Activated CD4-positive, alpha-beta T cell treated with anti-CD3 and anti-CD28 coated beads, Interleukin-2, amount 10 ng/mL, durations not matched to agents 7 days and 5 days (primary cell): ENCODE measurements at places on chromosomes 3 and 15.

DNA sequence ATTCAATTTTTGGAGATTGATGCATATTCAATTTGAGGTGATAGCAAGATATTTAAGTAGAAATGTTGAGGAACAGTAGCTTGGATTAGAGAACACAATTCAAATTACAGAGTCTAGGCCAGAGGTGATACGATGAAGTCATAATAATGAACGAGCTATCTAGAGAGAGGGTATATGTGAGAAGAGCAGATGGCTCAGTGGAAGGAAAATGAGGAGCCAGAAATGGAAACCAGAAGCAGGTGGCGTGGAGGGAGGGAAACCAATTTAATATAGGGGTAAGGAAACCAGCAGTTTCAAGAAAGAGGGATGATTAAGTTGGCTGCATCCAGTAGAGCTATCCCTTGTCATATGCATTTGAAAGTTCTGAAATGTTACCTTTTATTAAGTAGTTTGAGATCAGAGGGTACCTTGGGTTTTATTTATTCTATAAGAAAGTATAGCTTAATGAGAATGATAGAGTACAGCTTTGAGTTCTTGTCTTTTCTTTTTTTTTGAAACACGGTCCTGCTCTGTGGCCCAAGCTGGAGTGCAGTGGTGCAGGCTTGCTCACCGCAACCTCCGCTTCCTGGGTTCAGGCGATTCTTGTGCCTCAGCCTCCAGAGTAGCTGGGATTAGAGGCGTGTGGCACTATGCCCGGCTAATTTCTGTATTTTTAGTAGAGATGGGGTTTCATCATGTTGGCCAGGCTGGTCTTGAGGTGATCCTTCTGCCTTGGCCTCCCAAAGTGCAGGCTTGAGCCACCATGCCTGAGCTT is 22.1 kb downstream of the NCK1 start:
- no peak for DNase-seq

DNA sequence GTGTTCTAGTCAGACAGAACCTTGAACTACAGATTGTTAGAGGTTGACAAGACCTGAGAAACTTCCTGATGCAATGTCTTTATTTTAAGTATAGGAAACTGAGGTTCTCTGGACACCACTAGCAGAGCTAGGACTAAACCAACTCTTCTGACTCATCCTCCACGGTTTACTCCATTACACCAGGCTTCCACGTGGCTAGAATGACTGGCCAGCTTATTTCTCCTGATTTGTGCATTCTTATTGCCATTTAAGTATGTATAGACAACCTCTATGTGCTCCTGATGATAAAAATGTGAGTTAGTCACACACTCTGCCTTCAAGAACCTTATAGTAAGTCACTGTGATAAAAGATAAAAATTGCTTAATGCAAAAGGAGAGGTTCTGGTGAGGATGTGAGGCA is 182.7 kb downstream of the MEX3B start:
- DNase-seq: no peak

DNA sequence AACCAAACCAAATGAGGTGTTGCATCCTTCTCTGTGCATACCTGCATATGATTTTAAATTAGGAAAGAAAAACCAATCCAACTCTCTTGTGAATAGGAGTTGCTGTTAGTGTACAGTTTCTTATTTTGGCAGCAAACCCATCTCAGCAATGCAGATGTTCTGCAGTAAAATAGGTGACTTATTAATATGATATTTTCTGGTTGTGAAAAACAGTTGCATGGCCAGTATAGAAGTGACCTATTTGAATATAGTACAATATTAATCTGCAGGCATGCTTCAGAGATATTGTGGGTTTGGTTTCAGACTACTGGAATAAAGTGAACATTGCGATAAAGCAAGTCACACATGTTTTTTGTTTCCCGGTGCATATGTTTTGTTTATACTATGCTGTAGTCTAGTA is 42.2 kb downstream of the AKAP13 start:
- DNase-seq: no peak

DNA sequence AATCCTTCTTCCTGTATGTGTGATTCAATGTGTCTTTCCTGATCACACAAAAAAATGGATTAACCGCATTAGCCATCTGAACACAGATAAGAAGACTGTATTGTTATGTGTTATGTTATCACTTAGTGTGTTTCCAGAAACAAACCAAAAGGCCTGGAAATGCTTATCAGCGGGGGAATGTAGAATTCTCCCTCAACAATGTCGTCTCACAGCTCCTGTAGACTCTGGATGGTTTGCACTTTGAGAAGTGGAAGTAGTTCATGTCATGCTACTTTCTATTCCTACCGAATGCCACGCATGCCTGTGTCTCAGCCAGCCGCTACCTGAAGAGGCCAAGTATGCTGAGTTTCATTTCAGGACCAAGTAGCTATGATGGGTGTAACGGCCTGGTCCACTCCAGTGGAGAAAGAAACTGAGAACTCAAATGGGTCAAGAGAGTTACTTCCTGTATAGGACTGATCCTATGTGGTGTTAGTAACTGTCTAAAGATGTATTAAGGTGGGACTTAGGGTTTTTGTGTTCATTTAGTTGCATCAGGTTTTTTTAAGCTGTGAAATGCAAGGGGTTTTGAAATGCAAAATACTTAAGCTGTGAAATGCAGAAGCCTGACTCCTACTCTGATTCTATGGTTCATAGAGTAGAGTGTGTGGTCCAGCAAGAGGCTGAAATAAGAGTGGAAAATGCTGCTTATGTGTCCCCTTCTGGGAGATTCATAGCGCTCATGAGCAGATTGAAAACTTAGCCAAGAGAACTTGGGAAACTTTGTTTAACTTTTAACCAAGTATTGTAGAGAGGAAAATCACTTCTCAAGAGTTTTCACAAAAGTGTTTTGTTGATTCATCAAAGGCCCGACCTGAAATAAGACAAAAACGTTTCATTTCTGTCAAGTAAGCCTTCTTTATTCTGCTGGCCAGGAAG is 118.5 kb upstream of the LMOD3 start:
- no peak for DNase-seq
